Calu3 (cell line): ENCODE measurements at places on chromosomes 5 and 9. TPM values are rescaled to one million over a fixed set of nuclear protein-coding genes. Genes with fewer than 3 reads are reported as not detected.

DNA sequence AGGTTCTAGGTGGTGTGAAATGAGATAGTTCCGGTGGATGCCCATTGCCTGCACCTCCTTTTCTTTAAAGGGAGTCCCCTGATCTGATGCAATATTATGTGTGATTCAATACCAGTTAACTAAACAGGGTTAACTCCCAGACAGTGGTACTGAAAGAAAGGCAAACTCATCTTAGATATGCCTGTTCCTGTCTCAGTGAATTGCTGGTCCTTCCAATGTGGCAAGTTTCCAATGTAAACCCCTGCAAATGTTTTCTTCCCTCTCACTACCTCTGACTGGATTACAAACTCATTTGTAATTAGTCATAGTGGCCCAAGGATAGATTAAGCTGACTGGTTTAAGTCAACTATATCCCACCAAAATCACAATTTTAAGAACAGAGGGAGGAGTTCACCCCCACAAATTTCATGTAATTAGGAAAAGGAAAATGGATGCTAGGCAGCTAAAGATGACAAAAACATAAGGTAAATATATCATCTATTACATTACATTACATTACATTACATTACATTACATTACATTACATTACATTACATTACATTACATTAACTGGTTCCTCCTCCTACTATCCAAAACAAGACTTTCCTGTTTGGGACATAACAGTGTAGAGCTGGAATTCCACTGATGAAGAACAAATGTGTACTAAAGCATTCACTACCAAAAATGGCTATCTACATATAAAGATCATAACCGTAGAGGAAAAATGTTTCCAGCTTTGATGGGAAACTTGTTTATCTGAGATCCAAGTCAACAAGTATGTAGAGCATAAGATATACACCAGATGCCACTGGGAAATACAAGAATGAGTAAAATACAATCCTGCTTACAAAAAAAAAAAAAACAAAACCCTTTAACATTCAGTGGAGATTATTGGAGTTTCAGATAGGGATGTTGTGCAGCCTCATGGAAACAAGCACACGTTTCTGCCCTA, 121.5 kb upstream of the SNX2 start:
- H3K36me3 ChIP-seq = no peaks in the 10 kb centered on the region
- peak overlapping the region; percentile 96 for H3K27ac ChIP-seq
- H3K4me1 ChIP-seq = peaks cover 37% of the 10 kb centered on the region
- H3K4me3 ChIP-seq = peak overlapping the region; percentile 50
- no peaks in the 10 kb centered on the region for H3K27me3 ChIP-seq

DNA sequence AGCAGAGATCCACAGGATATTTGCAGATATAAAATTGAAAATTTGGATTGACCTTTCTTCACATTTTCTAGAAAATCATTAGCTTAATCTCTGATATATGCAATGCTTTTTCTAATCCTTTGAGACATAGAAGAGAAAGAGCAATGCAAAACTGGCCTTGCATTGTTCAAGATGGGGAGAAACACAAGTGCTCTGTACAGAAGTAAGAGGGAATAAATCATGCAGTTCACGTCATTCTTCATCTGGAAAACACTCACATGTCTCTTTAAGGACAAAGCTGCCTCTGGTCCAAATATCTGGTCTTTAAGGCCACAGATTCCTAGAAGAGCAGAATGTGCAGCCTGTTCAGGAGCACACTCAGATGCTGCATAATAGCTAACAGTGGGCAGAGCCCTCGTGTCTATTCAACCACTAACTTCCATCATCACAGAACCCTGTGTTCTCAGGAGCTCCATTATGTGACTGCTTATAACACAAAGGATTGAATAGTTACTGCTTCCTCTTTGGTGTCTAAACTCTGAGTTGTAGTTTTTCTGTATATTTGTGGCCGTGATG, 277.5 kb downstream of the PLK2 start:
- H3K27me3 ChIP-seq = no peaks in the 10 kb centered on the region
- peak overlapping the region; percentile 50 for H3K27ac ChIP-seq
- H3K4me3 ChIP-seq = no peak overlapping the region
- no peak for DNase-seq
- no peaks in the 10 kb centered on the region for H3K36me3 ChIP-seq
- H3K4me1 ChIP-seq = peaks cover 44% of the 10 kb centered on the region

TBC1D9B gene
- total RNA-seq = 147 and 148 TPM in 2 replicates

GPBP1 gene
- total RNA-seq = 105 and 107 TPM in 2 replicates

EMB gene
- 37.9 and 44.4 TPM in 2 replicates for total RNA-seq

IFNA13 gene
- not detected in 2 replicates for total RNA-seq

PCDHGA3 gene
- total RNA-seq = not detected in 2 replicates
